Right lung (tissue), 10 donors: ENCODE measurements at places on chromosomes 1 and 21.

DNA sequence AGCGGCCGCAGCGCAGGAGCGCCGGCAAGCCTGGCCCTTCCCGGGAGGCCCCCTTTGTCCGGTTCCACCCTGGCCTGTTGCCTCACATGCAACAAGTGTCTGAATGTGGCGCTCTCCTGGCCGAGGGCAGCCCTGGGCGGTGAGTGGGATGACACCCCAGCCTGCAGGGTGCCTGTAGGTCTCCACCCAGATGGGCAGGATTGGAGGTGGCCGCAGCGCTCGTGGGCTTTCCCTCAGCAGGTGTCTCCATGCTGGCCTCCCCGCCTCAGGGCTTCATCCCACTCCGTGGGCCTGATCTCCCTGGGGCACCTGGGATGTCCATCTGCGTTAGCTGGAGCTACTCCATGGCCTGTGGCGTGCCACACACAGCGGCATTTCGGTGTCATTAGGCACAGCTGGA lies 1.5 kb downstream of the MIB2 start:
- no peak for DNase-seq

DNA sequence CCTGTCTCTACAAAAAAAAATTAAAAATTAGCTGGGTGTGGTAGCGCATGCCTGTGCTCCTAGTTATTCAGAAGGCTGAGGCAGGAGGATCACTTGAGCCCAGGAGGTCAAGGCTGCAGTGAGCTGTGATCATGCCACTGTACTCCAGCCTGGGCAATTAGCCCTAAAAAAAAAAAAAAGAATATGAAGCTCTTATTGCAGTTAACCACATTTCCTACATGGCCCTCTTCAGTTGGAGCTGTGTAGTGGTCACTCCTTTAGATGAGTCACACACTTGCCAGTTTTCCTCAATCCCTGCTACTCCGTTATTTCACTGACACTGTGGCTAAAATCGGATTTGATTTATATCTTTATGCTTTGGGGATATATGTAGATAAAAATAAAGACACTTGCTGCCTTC lies 11.8 kb downstream of the NFYC start:
- no peak for DNase-seq

GRCh38 chr1:113394043-113394862 lies 3.9 kb downstream of the MAGI3 start:
- DNase-seq, result no peak

DNA sequence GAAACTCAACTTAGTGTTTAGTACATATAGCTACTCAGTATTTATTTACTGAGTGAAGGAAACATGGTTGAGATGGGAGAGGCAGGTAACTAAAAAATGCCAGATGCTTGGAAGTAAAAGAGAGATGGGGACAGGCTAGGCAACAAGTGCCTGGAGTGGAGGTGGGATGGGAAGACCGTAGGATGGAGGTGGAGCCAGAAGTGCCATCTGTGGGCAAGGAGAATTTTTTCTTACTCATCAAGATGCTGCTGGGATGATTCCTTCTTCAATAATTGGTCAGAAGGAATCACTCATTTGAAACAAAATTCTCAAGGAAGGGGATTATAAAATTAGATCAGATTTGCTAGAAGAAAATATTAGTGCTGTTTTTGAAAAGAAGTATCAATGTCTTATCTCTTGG lies 72.9 kb downstream of the IFI44 start:
- no peak for DNase-seq

- DNase-seq, result no peak
These were observed 124.5 kb downstream of the DNM3 start for GRCh38 chr1:171965777-171966176.

- DNase-seq, result no peak
These were observed 78.7 kb downstream of the DYRK1A start for GRCh38 chr21:37445228-37445627.

DNA sequence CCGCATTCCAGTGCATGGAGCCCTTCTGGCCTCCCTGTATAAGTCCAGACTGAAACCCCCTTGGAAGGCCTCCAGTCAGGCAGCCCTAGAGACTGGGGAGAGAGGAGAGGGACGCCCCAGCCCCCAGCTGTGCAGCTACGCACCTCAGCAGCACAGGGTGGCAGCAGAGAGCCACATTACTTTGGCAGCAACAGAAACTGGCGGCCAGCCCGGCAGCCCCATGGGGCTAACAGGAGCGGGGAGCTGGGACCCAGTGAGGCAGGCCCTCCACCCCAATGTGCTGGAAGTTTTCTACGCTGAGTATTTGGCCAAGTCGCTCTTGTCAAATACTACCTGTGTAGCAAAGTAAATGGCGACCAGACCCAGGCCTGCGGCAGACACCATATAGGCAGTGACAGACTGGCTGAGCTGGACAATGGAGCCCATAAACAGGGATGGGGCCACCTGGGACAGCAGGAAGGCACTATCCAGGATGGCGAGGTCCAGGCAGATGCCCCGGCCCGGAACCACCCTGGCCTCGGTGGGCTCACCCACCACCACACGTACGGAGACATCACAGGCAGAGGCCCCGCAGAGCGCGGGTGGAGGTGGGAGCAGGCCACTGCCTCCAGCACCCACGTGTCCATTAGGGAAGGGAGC lies 21.2 kb downstream of the SLC45A3 start:
- DNase-seq, result peak; percentile 74

DNA sequence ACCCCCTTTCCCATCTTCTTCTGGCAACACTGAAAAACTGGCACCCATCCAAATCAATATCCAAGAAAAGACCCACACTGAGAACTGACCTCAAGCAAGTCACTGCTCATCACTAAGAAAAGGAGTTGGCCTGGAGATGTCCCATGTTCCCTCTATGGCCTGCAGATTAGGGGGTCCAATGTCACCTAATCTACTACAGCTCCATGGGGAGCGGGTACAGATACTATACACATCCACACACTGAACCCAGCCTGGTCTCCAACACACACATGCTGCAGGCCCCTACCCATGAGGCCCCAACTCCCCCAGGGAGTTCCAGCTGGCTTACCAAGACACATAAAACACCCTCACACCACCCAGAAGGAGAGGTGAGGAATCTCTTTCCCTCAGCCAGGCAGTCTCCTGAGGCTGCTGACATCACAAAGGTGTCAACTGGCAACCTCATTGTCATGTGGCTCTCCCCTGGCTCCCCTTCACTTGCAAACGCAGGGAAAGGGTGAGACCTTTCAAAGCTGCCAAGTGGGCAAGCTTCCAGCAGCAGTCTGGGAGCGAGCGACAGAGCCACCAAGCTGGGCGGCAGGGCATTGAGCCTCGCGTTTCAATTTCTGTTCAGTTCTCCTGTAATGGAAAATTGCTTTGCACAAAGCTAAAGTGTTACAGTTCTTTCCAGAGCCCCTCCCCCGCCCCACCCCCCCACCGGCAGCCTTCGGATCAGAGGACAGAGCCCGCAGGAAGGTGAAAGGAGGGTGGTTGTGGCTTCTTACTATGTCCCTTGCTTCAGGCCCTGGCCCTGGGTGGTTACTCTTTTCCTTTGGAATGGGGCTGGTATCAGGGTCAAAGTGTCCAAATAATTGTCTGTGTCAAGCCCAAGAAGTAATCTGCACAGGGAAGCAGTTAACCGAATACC lies at the start of gene LRRC52:
TSS of gene LRRC52 (plus strand) at position 469 of the 907 bp plus-strand sequence. CDS start at position 766, 297 bp downstream.
- peak; percentile 61 for DNase-seq

DNA sequence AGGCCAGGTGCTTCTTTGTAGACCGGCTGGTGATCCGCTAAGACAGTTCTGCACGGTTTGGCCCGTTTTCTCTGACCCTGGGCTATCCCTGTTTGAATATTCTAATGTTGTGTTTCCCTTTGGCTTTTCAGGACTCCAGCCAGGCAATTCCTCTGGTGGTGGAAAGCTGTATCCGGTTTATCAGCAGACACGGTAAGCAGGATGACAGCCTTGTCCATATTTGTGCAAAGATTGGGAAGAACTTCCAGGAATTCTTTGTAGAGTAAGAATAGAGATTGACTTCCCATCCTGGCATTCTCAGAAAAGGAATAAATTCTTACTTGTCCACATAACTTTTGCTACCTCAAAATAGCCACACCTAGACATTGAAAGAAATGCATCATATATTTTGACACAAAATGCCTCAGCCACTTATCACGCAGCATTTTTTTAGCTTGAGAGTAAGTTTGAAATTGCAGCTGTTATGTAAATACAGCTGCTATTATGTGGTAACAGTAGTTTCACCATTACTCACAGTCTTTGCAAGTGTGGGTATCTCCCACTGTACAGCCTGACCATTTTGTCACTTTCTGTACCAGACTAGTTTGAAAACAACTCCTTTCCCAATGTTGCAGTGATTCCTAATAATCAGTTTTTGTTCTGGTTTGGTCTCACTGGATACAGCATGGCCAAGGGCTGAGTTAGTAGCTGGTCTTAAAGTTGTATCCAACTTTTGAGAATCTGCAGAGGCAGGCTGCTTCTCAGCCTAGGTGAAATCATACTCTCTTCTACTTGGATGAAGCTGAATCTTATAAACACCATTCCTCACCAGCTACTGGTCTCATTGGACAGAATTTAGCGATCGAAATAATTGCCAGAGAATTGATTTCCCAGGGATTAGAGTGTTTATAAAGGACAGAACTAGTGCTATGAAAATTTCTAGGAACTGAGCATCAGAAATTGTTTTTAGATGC lies 40.0 kb upstream of the IKBKE start:
- peak; percentile 13 for DNase-seq

DNA sequence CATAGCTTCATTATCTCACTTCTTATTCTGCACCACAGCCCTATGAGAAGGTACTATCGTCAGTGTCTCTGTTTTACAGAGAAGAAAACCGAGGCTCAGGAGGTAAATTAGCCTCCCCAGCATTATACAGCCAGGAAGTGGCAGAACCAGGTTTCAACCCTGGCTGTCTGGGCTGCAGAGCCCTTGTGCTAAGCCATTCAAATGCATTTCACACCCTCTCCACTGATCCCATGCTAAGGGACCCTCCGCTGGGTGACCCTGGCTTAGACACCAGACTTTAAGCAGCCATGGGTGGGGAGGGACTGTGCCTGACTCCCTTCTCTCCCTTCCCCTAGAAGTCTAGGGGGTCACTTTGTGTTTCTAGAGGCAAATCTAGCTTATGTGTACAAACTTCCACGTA lies 87.5 kb downstream of the RRAGC start:
- no peak for DNase-seq
